ENCODE measurements at places on chromosomes 2 and 18.

- no peak for DNase-seq
These were observed 37.5 kb upstream of the STK17B start for GRCh38 chr2:196208915-196209314.

DNA sequence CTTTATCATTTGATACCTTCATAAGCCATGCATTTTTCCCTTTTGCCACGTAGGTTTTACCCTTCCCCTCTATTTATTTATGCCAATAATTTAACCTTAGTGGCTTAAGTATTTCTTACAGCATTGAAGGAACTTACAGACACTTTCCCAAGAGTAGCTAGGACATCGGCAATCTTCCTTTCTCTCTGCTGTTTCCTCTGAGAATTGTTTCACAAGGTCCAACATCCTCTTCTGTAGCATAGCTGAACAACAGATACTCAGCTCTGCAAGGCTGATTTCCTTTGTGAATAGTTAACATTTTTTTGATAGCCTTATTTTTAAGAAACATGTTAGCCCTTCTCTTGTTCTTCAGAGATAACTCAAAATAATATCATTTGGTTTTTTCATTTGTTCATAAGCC is 1.1 kb upstream of the GCA start:
- no peak for DNase-seq

DNA sequence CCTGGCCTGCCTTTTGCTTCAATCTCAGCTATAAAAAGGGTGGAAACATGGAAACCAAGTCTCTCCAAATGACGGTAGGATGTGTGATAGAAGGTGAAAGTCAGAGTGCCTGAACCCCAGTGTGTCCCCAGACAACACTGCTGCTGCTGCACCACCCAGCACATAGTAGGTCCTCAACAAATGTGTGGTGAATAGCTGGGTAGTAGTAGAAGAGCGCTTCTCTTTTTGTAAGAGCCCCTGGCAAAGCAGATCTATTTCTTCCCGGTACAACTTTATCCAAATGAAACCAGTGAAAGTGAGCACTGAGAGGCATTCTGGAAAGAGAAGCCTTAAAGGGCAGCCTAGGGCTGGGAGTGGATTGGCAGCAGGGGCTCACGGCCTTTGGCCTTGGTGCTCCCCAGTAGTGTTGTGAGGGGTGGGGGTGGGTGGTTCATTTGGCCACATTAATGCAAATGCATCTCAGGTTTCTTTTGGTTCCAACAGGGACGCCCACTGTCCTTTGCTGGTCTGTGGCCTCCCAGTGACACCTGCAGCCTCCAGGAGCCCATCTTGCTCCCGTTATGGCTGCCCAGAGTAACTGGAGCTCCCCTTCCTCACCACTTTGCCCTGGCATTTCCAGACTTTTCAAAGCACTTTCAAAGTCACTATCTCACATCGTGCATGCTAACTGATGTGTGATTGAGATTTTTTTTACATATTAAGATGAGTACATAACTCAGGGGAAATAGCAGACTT is 304.3 kb upstream of the EPAS1 start:
- no peak for DNase-seq

DNA sequence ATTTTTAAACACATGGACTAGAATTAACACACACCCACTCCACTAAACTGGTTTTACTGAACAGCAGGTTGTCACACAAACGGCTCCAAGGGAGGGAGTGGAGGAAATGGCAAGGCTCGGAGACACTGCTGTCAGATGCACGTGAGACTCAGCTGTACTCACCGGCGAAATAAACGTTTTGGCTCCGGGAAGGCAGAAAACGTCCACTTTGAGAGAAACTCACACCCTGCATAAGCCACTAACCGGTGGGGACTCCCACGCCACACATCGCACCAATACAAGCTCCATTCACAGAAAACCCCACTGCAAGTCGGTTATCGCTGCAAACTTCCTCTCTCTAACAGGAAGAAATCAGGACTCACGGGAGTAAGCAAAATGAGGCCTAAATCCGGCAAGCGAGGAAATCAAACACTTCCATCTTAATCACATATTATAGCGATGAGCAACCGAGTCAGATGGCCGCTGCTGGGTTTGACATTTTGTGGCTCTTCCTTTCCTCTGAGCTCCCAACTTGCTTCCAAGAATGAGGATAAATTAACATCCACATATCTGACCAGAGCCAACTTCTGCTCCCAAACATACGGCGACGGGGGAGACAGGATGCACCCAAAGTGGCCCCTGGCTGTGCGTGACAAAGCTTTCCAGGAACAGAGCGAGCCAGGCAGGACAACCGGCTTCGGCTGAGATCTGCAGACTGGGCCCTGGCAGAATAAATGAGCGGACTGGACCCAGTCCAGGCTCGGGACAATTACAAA is 63.5 kb downstream of the HDAC4 start:
- no peak for DNase-seq

- DNase-seq: no peak
These were observed 616.7 kb downstream of the GALR1 start for GRCh38 chr18:77866351-77866750.

DNA sequence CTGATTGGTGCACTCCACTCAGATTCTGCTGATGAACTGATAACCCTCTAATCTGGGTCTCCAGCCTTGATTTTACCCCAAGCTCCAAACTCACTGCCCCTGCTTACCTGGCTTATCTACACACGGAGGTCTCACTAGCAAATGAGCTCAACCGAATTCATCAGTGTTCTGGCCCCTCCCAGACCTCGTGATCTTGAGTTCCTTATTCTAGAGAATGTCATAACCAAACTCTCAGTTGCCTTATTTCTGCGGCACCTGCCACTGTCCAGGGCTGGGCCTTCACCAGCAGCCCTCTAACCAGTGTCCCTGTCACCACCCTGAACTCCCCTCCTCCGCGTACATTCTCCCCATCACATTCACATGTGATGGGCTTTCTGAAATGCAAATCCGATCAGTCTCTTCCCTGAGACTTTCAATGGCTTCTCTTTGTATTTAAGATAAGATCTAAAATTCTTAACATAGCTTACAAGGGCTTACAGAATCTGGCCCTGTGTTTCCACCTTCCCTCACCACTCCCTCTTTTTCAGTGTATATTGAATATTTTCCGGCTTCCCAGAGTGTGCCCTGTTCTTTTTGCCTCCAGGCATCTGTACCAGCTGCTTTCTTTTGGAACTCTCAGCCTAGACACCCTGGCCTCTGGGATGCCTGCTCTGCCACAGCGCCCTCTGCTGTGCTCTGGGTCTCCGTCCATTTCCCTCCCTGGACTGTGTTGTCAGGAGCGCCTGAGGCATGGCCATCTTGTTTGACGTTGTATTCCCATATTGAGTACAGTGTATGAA is 31.1 kb downstream of the NAB1 start:
- no peak for DNase-seq

DNA sequence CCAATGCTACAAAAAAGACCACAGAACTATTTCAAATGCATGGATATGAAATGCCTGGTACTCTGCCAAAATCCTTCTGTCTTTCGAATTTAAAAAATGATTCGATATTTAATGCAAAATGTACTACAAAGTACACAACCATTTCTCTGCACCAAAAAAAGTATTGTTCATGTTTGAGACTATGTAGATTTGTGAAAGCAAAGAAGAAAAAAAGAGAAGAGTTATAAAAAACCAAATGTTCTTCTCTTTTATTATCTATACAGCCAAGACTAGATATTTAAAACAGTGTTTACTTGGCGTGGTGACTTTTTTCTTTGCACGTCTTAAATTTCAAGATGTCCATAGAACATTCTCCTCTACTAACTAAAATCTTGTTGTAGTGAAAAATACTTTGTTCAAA is 89.2 kb downstream of the DTNA start:
- no peak for DNase-seq

- no peak for DNase-seq
These were observed 167.0 kb downstream of the LAMA1 start for GRCh38 chr18:6950641-6951040.

DNA sequence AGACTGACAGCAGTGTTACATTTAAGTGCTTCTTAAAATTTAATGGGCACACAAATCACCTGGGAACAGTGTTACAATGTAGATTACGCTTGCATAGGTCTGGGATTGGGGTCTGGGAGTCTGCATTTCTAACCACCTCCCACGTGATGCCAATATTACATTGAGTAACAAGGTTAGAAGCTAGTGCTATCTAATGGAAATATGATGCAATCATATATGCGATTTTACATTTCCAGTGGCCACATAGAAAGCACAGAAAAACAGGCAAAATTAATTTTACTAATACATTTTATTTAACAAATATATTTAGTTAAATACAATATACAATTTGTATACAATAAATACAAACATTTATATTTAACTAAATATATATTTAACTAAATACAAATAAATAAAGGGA is 53.7 kb downstream of the SCN7A start:
- no peak for DNase-seq

GRCh38 chr2:43034242-43034619 is 192.2 kb downstream of the ZFP36L2 start:
- DNase-seq: no peak

DNA sequence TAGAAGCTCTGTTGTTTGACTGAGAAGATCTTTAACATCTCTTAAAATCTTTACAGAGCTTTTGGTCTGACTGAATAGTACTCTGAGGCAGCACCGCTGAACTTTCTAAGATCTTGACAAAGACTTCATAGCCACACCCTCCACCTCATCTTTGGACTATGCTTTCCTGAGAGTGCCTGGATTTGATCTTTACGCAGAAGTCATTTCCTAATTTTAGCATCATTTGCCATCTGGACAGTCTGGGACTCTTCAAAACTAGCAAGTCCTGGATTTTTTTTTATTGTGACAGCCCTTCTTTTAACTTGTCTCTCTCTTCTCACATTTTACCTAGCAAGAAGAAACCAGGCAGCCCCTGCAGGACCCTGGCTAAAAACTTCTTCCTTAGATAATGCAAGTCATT is 188.8 kb downstream of the CTIF start:
- no peak for DNase-seq

- no peak for DNase-seq
These were observed 37.9 kb upstream of the GPC1 start for GRCh38 chr2:240397542-240397916.

DNA sequence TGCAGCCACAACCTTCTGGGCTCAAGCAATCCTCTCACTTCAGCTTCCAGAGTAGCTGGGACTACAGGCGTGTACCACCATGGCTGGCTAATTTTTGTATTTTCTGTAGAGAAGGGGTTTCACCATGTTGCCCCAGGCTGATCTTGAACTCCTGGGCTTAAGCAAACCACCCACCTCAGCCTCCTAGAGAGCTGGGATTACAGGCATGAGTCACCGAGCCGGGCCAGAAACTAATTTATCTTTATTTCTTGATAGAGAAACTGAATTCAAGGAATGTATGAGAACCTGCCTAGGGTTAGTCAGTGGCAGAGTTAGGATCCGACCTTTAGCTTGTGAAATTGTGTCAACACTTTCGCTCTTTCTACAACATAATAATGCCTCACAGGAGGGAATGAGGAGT is 19.3 kb upstream of the ITGAV start:
- DNase-seq: peak; percentile 66

- DNase-seq: no peak
These were observed 27.6 kb downstream of the MRPL35 start for GRCh38 chr2:86226636-86227520.

DNA sequence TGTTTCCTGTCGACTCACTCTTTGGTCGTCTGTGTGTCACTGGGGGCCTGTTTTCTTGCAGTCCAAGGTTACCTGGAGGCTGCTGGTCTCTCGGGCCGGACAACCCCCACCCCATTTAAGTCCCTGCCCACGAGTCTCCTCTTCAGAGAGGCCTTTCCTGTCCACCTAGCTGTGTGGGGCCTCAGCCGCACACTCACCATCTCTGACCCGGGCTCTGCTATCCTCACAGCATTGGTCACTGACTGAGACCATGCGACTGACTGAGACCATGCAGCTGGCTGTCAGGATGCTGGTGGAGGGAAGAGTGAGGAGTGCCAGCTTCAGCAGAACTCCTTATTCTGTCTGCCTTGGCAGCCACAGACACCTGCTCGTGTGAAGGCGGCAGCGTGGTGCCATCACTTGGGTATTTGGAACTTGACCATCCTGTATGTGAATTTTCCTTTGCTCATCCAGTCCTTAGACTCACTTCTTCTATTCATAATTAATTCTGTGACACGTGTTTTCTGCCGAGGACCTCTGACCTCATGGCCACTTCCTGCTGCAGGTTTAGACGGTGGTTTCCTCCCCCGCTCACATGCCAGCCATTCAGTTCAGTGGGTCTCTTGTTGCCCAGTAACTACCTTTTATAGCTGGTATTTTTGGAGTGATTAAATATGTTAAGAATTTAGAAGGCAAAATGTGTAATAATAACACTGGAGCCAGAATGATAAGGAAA is 47.5 kb upstream of the ASB1 start:
- peak; percentile 44 for DNase-seq

DNA sequence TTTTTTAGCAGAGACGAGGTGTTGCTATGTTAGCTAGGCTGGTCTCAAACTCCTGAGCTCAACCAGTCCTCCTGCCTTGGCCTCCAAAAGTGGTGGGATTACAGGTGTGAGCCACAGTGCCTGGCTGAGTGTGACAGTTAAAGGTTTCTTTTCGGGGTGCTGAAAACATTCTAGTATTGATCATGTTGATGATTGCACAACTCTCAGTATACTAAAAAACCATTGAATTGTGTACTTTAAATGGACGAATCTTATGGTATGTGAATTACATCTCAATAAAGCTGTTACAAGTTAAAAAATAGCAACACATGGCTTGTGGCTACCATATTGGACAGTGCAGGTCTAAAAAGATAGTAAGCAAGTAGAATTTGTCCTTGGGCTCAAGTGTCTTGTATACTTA is 22.3 kb downstream of the PAPOLG start:
- DNase-seq: no peak

- no peak for DNase-seq
These were observed 352.7 kb downstream of the ARL6IP6 start for GRCh38 chr2:153071090-153071489.

GRCh38 chr2:47083485-47083884 is 71.6 kb downstream of the STPG4 start:
- DNase-seq: no peak

DNA sequence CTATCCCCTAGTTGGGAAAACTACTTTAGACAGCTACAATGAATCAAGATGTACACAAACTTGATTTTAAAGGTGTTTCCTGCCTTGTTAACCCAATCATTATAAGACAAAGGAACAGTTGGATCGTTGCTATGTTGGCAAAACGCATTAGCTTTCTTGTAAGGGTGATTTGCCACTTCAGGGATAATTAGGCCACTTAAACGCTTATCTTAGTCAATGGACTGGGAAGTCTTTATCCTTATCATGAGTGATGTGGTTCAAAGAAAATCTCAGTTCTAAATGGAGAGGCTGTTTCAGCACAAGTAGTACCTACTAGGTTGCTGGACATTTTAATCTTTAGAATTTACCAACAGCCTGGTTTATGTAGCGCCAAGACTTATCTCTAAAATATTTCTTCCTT is 406.1 kb upstream of the MEX3C start:
- no peak for DNase-seq

DNA sequence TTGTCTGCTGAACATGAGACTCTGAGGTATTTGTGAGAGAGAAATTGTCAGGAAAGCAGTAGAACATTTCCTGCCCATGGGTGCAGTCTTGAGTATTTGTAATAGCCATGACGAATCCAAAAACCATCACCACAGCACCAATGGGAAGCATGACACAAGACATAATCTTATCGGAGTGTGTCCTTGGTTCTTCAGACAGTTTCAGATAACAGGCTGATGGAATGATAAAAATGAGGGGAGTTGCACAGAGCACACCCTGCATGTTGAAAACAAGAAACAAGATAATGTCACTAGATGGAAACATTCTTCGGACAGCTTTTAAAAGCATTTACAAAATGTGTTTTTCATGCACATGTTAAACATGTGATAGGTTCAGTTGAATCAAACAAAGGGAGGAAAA is 56.9 kb downstream of the SLC38A11 start:
- DNase-seq: peak; percentile 69

Measured in astrocyte of the spinal cord (primary cell).